ENCODE measurements at places on chromosomes 1 and 21.

GRCh38 chr1:181134543-181135436, 46.3 kb downstream of the IER5 start:
- DNase-seq: peak; percentile 42
- H3K27ac ChIP-seq: peak overlapping the region; percentile 30
- peaks cover 39% of the 10 kb centered on the region for H3K4me1 ChIP-seq
- H3K36me3 ChIP-seq: no peaks in the 10 kb centered on the region
- no peak overlapping the region for H3K4me3 ChIP-seq
- H3K27me3 ChIP-seq: no peaks in the 10 kb centered on the region

DNA sequence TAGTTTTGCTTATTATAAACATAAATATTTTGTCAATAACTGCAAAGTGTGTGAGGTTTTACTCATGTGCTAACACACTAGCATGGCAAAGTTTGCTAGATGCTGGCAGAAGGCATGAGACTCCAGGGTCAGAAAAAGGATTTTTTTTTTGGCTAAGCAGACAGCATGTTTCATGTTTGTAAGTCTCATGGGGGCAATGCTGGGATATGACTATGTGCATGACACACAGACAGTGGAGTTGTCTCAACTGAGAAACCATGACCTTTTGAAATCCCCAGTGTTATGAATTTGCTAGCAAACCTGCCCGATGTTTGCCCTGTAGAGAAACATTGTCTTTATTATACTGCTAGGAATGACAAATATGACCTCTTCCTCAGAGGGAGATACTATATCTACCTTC, 448.2 kb downstream of the BRINP3 start:
- no peak for DNase-seq
- H3K4me1 ChIP-seq: no peaks in the 10 kb centered on the region
- H3K4me3 ChIP-seq: no peak overlapping the region
- H3K36me3 ChIP-seq: no peaks in the 10 kb centered on the region

GRCh38 chr1:41805771-41806471, 112.8 kb downstream of the HIVEP3 start:
- no peaks in the 10 kb centered on the region for H3K4me1 ChIP-seq
- no peaks in the 10 kb centered on the region for H3K36me3 ChIP-seq
- no peaks in the 10 kb centered on the region for H3K27me3 ChIP-seq
- no peak overlapping the region for H3K4me3 ChIP-seq
- H3K27ac ChIP-seq: no peak overlapping the region

GRCh38 chr21:46317710-46318463, 5.8 kb downstream of the C21orf58 start:
- no peak overlapping the region for H3K4me3 ChIP-seq
- no peaks in the 10 kb centered on the region for H3K27me3 ChIP-seq
- DNase-seq: no peak
- H3K27ac ChIP-seq: no peak overlapping the region
- peaks cover 3% of the 10 kb centered on the region for H3K36me3 ChIP-seq
